Skin of body (tissue), 3 donors: ENCODE measurements at places on chromosomes 2 and 18.

DNA sequence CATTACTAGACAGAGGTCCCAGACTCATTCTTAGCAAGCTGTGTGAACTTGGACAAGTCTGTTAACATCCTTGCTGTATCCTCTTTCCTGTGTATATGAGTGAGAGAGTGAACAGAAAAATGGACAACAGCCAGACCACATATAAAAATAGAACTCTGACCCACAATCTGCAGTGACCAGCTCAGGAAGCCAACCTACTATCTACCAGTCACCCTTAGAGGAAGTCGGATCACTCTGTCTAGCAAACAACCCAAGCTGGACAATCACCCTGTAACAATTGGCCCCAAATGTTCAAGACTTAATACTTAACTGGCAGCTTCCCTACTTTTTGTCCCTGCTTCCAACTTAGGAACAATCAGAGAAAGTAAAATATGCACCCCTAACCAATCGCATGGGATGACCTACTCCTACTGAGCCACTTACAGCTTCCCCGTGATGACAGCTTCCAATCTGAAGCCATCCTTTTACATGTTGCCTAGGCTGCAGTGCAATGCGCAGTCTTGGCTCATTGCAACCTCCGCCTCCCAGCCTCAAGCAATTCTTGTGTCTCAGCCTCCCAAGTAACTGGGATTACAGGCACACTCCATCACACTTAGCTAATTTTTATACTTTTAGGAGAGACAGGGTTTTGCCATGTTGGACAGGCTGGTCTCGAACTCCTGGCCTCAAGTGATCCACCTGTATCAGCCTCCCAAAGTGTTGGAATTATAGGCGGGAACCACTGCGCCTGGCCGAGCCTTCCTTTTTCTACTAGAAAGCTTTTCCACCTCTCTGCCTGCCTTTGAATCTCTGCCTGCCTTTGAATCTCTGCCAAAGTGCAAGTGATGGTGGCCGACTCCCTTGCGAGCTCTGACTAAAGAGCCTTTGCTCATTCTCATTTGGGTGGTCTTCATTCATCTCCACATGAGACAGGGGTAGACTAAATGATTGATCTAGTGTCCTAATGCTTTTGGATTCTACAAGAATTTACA lies 158.3 kb upstream of the NDUFV2 start:
- DNase-seq = no peak

GRCh38 chr18:76388891-76389423 lies 106.1 kb downstream of the ZNF516 start:
- DNase-seq = no peak

DNA sequence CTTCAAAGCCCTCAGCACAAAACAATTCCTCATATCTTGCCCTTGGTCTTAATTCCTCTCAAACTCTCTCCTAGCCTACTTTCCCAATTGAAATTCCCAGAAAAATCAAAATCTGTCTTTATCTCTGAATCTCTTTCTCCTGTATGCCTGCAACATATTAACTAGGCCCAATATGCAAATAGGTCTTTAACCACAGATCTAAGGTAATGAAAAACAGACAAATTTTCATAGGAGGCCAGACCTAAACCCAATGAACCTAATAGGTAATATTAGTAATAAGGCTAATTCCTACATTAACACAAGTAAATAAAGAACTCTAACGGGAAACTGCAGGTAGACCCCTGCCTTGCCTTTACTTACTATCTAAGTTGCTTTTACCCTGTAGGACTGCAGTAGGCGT lies 41.4 kb downstream of the WDR33 start:
- no peak for DNase-seq

DNA sequence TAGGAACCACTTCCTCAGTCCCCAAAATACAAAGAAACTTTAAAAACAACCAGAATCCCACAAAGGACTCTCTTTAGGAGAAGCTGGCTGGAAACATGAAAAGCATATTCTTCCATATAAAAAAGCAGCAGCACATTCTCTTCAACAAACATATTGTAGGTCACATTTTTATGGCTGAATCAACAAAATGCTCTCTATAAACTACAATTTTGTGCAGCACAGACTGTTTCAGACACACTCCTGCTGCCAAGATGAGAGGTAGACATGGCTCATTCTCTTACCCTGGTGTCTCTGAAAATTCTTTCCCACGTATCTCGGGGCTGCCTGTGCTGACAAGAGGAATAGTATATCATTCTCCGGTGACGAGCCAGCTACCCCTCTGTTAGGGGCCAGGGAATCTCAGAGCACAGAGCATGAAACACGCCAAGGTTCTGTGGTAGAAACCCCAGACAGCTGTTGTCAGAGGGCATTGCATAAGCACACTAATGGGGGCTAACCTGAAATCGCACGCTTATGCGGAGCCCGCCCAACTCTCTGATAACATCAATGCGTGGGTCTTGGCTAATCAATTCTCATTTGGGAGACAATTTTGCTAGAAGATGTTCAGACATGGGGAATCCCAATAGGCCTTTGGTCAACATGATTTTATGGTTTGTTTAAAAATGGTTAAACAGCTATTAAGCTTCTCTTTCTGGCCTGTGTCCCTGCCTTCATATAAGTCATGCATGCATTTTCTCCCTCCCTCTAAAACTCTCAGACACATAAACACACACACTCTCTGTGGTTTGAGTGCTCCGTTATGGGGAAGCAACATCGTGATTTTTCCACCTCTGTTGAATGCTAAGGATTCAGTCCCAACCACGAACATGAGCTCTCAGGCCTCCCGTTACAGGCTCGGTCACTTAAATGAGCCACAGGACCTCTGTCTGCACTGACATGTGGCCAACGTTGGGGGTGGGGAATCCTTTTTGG lies 177.5 kb downstream of the INO80D start:
- DNase-seq = peak; percentile 24

DNA sequence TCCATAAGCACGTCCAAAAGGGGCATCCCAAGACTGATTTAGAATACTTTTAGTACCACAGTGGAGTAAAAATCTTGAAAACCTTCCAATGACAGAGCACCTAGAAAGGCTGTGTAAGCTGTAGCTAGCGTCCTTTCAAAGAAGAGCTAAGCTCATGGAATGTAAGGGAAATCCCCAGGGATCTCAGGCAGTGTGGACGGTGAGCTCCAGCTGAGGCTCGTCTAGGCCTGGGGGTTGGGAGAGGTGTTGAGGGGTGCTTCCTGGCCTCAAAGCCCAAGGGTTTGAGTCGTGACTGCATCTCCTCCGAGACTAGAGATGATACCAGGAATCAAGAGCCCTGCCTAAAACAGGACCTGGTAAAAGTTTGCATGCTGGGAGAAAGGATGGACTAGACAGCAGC lies 7.6 kb downstream of the CTIF start:
- DNase-seq = peak; percentile 51

- no peak for DNase-seq
Observed at GRCh38 chr2:949384-950079, 1.1 kb upstream of the SNTG2 start.

GRCh38 chr2:176084611-176085119 lies 903 bp upstream of the EVX2 start:
- no peak for DNase-seq

GRCh38 chr18:56167366-56167765 lies 471.0 kb downstream of the TXNL1 start:
- DNase-seq = no peak

DNA sequence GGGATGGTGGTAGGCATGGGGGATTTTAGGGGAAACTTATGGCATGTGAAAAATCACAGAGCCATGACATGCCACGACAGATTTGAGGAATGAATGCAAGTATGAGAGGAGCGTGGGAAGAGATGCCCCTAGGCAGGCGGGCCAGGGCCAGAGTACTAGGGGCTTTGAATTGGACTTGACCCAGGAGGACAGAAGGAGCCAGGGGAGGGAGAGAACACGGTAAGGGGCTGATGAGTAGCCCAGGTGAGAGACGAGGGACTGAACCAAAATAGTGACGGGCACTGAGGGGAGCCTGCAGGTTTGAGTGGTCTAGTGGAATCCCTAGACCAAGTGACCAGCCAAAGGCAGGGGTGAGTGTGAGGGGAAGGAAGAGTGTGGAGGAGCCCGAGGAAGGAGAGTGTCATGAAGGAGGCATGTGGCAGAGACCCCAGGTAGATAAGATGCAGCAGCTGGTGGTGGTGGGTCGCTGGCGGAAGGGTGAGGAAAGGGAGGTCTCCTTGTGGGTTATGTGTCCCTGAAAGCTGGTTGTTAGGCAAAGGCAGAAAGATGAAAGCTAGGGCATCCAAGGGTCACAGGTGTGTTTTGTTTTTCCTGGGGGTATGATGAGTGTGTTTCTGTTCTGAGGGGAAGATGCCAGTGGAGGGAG lies 48.7 kb downstream of the ZBTB7C start:
- DNase-seq = no peak

GRCh38 chr2:62201307-62201706 lies 5.4 kb downstream of the B3GNT2 start:
- no peak for DNase-seq

- DNase-seq = no peak
Observed at GRCh38 chr2:240921311-240921994, 15.3 kb downstream of the CROCC2 start.

DNA sequence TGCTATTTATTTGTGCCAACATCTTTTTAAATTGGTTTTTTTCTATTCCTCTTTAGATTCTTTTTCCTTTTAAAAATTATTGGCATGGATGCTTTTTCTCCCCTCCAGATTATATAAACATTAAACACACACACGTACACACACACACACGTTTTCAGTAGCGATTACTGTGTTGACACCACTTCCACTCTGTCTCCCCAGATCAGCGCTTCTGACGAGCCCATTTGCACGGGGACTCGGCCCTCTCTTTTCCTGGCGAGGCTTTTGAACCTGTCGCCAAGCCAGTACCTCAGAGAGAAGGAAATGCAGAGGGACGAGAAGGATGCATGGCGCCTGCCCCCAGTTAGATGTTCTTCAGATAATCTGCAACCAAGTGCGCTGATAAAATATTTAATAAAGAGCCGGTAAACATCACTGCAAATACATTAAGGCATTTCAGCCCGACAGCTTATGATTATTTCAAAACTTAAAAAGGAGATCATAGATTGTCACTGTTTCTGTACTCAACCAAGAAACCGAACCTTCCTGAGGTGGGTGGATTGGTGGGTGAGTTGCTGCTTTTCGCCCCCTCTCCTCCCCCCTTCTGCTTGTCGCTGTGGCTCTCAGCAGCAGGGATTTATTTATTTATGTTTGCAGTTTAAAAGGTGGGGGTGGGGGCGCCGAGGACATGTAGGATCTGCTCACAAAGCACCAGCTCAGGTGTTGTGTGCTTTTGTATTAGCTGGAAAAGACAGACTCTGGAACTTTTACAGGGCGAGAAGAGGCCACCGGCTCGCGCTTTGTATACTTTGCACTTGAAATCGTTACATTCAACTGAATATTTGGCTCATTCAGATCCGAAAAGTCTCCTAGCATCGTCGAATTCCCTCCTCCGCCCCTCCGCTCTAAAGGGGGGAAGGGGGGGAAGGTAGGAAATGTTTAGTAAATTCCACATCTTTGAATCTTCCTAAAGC lies 787 bp upstream of the TBR1 start:
- no peak for DNase-seq

DNA sequence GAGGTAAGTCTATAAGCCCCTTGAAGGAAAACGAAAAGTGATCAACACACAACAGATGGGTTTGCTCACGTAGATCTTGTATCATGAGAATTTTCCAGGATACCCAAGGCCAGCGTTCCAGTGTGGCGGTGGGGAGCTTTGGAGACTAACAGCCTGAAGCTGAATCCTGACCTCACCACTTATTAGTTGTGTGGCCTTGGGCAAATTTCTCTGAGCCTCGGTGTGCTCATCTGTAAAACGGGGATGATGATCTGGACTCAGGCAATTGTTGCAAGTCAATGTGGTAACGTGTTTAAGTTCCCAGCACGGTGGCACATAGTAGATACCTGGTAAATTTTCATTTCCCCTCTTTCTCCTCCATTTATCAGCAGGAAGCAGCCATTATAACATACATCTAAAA lies 68.3 kb downstream of the VWA3B start:
- DNase-seq = no peak

GRCh38 chr2:191222507-191222906 lies 22.7 kb upstream of the MYO1B start:
- DNase-seq = no peak

DNA sequence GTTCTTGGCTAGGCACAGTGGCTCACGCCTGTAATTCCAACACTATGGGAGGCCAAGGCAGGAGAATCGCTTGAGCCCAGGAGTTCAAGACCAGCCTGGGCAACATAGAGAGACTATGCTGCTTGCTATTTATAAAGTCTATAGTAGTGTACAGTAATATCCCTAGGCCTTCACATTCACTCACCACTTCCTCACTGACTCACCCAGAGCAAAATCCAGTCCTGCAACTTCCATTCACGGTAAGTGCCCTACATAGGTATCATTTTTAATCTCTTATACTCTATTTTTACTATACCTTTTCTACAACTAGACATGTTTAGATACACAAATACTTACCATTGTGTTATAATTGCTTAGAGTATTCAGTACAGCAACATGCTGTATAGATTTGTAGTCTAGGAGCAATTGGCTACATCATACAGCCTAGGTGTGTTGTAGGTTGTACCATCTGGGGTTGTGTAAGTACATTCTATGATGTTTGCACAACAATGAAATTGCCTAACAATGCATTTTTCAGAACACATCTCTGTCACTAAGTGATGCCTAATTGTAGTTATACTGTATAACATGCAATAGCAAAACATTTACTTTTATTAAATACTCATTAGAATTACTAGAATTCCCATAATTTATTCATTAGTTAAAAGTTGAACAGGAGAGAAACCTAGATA lies 8.8 kb downstream of the DHX57 start:
- DNase-seq = no peak

DNA sequence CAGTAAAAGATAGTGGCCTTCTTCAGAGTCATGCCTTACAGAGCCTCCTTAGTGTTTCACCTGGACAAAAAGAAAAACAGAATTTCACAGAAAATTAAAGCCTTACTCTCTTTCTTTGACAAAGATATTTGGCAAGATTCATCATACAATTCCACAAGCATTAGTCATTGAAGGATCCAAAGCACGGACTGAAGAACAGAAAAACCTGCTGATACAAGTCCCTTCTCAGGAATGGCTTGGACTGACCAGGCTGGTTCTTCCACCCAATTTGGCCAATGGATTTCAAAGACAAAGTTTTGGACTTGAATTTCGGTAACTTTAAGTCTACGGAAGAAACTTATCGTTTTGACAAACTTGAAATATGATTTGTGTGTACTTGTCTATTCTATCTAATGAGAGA lies 39.1 kb upstream of the GALNT3 start:
- DNase-seq = no peak

- DNase-seq = no peak
Observed at GRCh38 chr2:109059474-109060165, 69.4 kb upstream of the SH3RF3 start.

GRCh38 chr2:175854129-175854528 lies 147.9 kb downstream of the LNPK start:
- DNase-seq = no peak
